ENCODE measurements at places on chromosomes 16 and 17.

DNA sequence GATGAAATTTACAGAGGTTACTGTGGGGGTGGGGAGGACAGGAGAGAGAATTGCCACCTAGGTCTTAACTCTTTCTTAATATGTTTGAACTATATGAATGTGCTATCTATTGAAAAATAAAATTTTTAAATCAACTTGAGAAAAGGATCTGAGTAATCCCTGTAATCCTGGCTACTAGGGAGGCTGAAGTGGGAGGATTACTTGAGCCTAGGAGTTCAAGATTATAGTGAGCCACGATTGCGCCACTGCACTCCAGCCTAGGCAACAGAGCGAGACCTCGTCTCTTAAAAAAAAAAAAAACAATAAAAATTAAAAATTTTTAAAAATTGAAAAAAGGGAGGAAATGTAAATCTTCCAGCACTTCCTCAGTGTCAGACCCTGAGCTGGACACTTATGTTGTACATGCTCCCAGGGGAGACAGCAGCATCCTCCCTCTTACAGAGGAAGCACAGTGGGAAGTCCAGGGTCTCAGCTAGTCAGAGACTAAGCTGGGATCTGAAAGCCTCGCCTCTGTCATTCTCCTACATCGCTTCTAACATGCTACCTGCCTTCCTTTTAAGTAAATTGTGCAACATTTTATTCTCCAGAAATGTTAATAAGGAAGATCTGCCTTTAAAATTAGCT lies 21.9 kb downstream of the PMM2 start:
- DNase-seq: no peak

GRCh38 chr16:1613728-1614455 lies 1.7 kb downstream of the CRAMP1 start:
- peak; percentile 52 for DNase-seq

DNA sequence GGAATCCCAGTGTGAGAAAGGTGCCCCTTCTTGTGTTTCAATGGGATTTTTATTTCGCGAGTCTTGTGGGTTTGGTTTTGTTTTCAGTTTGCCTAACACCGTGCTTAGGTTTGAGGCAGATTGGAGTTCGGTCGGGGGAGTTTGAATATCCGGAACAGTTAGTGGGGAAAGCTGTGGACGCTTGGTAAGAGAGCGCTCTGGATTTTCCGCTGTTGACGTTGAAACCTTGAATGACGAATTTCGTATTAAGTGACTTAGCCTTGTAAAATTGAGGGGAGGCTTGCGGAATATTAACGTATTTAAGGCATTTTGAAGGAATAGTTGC lies 567 bp downstream of the UBB start:
- peak; percentile 19 for DNase-seq

GRCh38 chr17:7004398-7005253 lies 7.8 kb upstream of the RNASEK start:
- peak; percentile 75 for DNase-seq

DNA sequence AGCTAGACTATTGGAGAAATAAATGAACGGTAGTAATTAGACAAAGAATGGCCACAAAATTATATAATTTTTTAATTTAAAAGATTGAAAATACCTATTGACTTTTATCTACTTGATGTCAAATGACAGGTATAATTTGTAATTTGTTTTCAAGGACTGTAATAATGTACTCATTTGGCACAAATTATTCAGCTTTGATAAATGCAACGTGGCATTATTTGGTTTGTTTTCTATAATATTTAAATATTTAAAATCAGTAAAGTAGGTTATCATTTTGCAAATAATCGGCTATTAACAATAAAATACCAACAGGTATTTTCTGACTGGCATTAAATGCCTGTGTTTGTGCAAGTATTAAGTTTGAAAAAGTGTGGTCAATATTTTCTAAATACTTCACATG lies 60.6 kb downstream of the CDH11 start:
- no peak for DNase-seq

GRCh38 chr16:51757505-51757904 lies 606.4 kb upstream of the SALL1 start:
- no peak for DNase-seq

DNA sequence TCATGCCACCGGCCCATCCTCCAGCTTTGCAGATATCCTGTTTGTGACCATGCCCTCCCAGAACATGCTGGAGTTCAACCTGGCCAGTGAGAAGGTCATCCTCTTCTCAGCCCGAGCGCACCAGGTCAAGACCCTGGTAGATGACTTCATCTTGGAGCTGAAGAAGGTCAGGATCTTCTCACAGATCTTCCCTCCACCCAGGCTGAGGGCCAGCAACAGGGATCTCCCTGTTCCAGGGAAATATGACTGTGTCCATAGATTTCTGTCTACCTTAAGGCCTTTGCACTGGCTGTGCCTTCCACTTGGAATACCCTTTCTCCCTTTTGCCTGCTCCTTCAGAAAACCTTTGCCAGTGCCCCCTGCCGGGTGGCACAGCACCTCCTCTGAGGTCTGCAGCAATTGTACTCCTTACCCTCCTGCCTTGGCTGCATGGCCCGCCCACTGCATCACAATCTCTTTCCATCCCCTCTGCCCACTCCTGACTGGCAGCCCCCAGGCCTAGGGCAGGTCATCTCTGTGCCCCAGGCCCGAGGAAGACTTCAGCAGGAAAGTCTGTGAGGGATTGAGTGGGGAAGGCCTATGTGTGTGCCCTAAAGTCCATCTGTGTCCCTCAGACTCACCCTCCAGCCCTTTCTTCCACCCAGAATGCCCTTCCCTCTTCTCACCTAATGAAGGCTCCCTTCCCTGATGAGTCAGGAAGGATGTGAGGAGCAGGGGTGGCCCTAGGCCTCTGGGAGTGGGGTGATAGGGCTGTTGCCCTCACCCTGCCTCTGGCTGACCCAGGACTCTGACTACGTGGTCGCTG lies 27.3 kb upstream of the ALKBH5 start:
- DNase-seq: no peak

DNA sequence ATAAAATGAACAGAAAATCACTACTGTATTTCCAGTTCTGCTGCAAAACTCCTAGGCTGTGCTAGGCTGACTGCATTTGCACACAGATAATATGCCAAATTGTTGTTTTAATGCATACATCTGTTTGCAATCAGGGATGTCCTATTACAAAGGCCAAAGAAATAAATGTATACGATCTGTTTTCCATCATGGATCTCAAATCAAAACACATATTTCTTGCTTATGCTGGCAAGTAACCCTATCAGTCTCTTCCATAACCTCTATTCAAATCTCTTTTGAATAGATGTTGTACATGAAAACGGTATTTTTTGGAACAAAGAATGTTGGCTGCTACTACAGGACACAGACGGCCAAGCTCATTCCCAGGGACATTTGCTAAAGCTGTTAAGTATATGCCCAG lies 56.6 kb downstream of the DUSP14 start:
- no peak for DNase-seq

GRCh38 chr17:27341041-27341471 lies 47.1 kb downstream of the WSB1 start:
- DNase-seq: no peak
